Stimulated activated CD4-positive, alpha-beta T cell treated with anti-CD3 and anti-CD28 coated beads, Interleukin-2, amount 100 ng/mL, for 4 hours (primary cell): ENCODE measurements at places on chromosomes 6 and 20.

GRCh38 chr6:125253881-125254280 lies 47.9 kb downstream of the HDDC2 start:
- DNase-seq: no peak

- no peak for DNase-seq
Observed at GRCh38 chr6:4265740-4266139, 130.4 kb upstream of the ECI2 start.

- no peak for DNase-seq
Observed at GRCh38 chr20:38999217-38999616, 37.1 kb downstream of the DHX35 start.

DNA sequence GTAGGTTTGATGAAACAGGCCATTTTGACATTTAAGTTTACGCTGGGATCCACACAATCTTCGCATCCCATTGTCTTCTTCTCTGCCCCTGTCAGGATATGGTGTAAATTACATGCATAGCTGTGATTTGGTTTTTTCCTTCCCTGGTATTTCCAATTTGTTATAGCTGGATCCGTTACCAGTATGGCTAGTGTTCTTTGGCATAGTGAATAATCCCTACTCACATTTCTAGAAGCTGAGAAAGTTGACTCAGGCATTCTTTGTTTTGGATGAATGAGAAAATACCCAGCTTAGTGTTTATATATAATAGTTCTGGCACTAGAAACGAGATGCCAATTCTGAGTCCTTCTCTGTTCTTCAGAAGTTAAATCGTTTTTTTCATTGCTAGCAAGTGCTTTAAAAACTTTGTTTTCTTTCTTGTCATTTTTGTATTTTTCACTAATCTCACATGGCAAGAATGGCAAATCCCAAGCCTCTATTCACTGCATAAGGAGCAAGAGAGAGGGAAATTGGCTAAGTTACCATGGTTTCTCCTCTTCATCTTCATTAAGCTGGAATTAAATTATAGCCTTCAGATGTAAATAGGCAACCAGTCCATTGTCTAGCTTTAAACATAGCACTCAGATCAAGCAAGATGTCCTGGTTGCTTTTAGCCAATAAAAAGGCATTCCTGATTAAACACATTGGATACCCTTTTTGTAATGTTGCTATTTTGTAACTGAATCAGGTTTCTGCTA lies 91.9 kb upstream of the LAMP5 start:
- no peak for DNase-seq

DNA sequence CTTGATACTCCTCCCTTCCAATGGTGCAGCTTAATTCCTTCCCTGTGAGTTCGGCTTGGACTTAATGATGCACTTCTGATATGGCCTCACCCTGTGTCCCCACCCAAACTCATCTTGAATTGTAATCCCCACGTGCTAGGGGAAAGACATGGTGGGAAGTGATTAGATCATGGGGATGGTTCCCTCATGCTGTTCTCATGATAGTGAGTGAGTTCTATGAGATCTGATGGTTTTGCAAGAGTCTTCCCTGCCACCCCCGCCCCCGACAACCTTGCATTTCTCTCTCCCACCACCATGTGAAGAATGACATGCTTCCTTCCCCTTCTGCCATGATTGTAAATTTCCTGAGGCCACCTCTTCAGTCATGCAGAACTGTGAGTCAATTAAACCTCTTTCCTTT lies 50.3 kb upstream of the HLA-G start:
- no peak for DNase-seq

DNA sequence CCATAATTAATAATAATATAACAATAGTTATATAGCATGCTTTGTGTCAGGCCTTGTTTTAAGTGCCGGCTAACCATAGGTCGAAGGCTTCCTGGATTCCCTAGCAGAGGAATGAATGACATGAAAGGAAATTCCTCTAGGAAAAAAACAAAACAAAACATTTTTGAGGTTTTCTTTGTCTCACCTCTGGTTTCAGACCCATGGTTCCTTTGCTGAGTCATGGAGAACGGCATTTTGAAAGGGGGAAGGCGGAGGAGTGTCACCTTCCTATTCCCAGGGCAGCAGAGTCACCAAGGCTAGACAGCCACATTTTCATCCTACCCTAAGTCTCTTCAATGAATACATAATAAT lies 25.3 kb upstream of the CCND3 start:
- no peak for DNase-seq

- DNase-seq: no peak
Observed at GRCh38 chr20:62230696-62231095, 7.6 kb upstream of the OSBPL2 start.

- no peak for DNase-seq
Observed at GRCh38 chr6:131755597-131755996, 44.8 kb upstream of the CTAGE9 start.

DNA sequence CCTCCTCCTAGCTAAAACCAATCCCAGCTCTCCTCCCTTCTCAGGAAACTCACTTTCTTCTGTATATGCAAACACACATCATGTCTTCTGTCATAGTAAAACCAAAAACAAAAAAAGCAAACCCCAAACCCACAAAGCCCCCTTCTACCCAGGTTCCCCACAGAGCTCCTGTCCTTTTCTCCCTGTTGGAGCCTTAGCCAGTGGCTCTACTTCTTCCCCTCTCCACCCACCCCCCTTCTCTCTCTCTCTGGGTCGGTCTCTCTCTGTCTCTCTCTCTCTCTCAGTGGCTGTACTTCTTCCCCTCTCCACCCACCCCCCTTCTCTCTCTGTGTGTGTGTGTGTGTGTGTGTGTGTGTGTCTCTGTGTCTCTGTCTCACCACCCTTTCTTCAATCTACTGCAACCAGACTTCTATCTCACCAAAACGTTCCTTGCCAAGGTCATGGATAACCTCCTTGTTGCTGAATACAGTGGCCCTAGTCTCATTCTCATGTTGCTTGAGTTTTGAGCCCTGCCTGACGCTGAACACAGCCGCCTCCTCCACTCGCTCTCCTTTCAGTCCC lies 8.7 kb upstream of the OSER1 start:
- no peak for DNase-seq

DNA sequence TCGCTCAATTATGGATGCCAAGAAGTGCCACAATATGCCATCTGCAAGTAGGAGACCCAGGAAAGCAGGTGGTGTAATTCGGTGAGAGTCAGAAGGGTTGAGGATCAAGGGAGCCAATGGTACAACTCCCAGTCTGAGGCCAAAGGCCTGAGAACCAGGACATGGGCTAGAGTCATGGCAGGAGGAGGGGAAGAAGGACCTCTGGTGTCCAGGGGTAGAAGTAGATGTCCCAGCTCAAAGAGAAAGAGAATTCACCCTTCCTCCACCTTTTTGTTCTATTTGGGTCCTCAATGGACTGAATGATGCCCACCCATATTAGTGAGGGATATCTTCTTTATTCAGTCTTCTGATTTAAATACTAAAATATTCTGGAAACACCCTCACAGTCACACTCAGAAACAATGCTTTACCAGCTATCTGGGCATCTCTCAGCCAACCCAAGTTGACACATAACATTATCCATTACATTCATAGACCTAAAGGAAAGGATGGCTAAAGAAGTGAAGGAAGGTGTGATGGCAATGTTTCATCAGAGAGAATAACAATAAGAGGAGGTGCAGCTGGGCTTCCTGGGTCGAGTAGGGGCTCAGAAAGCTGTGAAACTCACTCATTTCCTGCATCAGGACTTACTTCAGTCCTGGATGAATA lies 21.2 kb upstream of the HLA-DQA1 start:
- no peak for DNase-seq

DNA sequence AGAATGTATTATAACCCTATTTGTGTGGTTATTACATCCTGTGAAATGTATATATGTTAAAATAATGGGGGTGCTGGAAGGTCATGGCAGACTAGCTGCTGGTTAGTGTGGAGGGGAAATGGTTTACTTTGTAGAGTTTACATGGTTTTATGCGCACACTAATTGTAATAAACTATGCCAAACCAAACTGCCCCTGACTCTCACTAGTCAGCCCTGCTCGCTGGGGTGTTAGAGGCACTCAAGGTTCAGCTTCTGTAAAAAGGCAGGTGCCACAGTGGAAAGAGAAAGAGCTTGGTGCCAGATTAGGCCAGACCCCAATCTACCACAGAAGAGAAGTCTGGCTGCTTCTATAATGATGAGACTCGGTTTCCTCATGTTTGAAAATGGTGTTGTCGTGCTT lies 52.7 kb downstream of the GOPC start:
- DNase-seq: no peak

DNA sequence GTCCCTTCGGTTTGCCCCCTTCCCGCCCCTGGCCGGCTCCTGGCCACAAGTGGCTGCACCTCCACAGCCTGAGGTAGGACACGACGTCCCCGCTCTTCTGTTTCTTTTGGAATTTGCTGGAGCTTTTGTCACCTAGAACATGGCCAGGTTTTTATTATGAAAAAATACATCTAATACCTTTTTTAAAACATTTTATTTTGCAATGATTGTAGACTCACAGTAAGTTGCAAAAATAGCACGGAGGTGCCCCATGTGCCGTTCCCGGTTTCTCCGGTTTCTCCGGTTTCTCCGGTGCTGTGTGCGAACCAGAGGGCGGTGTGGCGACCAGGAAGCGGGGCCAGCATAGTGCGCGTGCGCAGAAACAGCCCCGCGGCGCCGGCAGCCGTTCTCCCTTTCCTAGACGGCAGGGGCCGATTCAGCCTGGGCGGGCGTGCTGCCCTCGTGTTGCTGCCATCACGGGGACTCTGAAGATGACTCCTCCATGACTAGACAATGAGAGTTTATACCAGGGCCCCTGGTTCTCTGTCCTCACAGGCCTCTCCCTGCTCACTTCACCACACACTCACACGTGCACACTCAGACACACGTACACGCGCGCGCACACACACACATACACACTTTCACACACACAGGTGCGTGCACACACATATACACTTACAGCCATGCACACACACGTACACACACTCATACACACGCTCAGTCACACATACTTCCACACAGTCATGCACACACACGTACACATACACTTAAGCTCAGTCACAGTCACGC lies 102.1 kb downstream of the TMEM242 start:
- DNase-seq: peak; percentile 77

- DNase-seq: no peak
Observed at GRCh38 chr6:1696463-1696850, 86.7 kb downstream of the FOXC1 start.

DNA sequence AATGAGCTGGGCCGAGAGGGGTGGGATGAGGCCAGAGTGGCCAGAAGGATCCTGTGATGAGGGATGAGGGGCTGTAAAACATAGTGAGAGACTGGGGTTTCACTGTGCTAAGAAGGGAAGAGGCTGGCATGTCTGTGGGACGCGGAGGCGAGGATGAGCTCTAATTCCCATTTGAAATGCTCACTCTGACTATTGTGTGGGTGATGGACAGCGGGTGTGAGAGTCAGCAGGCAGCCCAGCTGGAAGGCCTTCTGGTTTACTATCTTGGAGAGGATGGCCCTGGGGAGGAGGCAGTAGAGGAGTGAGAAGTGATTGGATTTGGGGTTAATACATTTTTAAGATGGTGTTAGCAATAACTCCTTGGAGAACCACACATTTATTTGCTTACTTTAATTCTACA lies 9.5 kb upstream of the MICA start:
- DNase-seq: no peak

- no peak for DNase-seq
Observed at GRCh38 chr20:59752101-59752586, 147.8 kb downstream of the PHACTR3 start.

- DNase-seq: no peak
Observed at GRCh38 chr6:26487466-26487865, 12.6 kb upstream of the BTN1A1 start.

DNA sequence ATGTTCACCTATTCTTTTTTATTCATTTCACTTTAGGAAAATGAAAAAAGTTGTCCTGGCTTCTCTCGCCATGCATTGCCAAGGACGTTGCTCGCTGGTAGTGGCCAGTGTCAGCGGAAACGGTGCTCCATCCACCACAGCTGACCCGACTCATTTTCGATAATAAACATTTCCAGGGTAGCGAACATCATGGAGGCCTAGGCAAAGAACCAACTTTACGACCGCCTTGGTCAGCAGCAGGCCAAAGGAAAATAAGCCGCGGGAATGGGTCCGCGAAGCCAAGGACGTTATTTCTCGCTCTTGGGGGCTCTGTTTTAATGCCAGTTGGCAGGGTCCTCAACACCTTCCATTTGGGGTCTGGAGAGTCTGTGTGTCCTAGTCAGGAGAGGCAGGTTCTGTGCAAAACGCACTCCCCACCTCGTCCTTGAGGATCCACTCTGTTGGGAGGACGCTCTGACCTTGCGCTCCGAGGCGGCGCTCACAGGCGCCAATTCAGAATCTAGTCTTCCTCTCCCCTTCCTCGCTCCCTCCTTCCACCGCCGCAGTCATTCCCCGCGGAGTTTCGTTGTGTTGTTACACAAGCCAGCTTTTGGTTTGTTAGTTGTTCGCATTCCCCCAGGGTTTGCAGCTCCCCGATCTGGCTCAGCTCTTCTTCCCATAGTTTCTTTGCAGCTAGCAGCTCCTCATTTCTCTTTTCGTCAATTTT lies 4.1 kb upstream of the PAX1 start:
- no peak for DNase-seq

- no peak for DNase-seq
Observed at GRCh38 chr6:131424475-131424874, 148.6 kb upstream of the ARG1 start.

- DNase-seq: no peak
Observed at GRCh38 chr6:47680051-47680450, 18.3 kb upstream of the ADGRF4 start.

- DNase-seq: no peak
Observed at GRCh38 chr6:153958860-153959259, 80.2 kb upstream of the OPRM1 start.

DNA sequence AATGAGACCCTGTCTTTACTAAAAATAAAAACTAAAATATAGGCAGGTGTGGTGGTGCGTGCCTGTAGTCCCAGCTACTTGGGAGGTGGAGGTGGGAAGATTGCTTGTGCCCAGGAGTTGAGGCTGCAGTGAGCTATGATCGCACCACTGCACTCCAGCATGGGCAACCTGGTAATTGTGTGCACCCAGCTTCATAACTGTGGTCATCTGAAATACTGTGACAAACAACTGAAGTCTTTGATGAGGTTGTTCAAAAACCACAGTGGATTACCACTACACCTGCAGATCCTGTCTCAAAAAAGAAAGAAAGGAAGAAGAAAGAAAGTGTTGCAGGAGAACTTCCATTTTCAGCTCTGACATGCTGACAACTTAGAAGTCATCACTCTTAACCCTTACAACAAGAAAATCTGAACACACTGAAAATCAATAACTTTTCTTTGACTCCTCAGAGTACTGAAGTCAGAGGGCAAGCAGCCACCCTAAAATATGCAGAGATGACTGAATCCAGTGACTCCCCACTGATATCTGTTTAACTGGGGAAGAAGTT lies 13.8 kb upstream of the ZBP1 start:
- no peak for DNase-seq
